T-cell (primary cell): ENCODE measurements at places on chromosomes 7 and 10.

- DNase-seq, result no peak
Observed at GRCh38 chr10:84296091-84296981, 32.1 kb upstream of the CCSER2 start.

- no peak for DNase-seq
Observed at GRCh38 chr10:104103956-104104355, 18.0 kb upstream of the SFR1 start.

GRCh38 chr7:116999311-116999710, 46.0 kb downstream of the ST7 start:
- no peak for DNase-seq

- no peak for DNase-seq
Observed at GRCh38 chr10:122962405-122962804, 8.4 kb upstream of the C10orf88 start.

DNA sequence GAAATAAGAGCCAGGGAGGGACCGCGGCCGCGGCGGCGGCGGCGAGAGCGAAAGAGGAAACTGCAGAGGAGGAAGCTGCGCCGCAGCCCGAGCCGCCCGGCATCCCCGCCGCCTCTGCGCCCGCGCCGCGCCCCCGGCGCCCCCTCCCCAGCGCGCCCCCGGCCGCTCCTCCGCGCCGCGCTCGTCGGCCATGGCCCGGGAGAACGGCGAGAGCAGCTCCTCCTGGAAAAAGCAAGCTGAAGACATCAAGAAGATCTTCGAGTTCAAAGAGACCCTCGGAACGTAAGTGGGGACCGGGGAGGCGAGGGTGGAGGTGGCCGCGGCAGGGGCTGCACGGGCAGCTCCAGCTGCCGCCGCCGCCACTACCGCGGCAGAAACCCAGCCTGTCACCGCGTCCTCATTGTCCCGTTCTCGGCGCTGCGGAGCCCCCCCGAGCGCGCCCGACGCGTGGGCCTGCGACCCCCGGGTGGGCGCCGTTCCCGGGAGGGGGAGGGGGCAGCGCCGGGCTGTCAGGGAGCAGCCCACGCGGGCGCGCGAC, 351 bp downstream of the CAMK1D start:
- no peak for DNase-seq

- no peak for DNase-seq
Observed at GRCh38 chr10:50595785-50596184, 28.0 kb downstream of the SGMS1 start.
